ENCODE measurements at places on chromosomes 3 and 15. TPM values are rescaled to one million over a fixed set of nuclear protein-coding genes. Genes with fewer than 3 reads are reported as not detected.

HERC2 gene
- polyA plus RNA-seq, result 61.2 TPM

GNB4 gene
- polyA plus RNA-seq, result 23.1 TPM

TMA7 gene
- polyA plus RNA-seq, result 316 TPM

SLC25A20 gene
- polyA plus RNA-seq, result 18.2 TPM

GPR62 gene
- polyA plus RNA-seq, result 0.74 TPM

DNA sequence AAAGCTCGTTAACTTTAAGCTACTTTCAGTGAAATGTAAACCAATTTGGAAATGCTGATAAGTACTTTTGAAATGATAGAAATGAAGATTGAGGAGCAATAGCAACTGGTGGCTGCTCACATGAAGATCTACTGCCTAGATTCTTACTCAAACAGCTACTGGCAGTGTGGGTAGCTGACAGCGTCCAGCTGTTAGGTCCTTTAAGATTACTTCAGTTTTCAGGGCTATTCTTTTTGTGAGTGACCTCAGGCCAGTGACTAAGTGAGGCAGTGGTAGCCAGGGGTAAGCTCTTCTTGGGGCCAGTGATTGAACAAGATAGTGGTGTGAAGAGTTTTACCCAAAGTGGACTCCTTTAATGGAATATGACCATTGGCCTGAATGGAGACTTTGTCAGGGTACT, 41.3 kb downstream of the NECTIN3 start:
- no peak for DNase-seq

CFAP20DC gene
- polyA plus RNA-seq, result 4.8 TPM

UQCC5 gene
- polyA plus RNA-seq, result 20.5 TPM

ROBO1 gene
- polyA plus RNA-seq, result 86.9 TPM

KIF23 gene
- polyA plus RNA-seq, result 40.9 TPM

DNA sequence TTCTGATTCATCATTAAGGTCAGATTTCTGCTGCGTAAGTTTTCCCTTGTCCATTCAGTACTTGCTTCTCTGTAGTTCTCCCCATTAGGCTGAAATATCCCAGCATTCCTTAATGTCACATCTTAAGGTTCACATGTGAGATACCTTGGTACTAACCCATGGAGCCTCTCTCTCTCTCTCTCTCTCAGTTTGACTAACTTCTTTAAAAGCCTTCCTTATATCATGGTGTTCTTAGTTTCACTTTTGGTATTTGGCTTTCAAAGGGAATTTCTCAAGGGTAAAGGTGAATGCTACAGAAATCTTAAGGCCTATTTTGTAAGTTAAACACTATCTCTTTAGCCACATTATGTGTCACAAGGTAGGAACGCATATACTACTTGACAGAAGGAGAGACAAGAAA, 427.3 kb upstream of the ZNF717 start:
- no peak for DNase-seq

DNA sequence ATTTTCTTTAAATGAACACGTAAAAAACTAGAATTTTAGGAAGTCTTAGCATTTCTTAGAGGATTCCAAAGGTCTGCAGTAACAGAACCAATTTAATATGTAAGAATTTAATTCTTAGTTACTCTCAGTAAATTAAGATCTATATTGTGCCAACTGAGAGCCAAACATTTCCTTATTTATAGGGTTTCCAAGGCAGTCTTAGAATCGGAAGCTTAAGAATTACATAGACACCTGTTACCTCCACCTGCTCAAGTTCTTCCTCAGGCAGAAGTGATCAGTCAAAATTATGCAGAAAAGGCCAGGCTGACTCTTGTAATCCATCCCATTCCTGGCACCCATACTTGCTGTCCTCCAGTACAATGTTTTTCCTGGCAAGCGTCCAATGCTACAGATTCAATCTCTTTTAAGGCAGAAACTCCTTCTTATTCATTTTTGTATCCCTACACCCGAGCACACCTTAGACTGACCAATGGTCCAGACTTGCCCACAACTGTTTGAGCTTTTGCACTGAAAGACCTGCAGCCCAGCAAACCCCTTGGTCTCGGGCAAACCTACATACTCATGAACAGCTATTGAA, 64.3 kb downstream of the NCEH1 start:
- DNase-seq, result no peak

TRPM1 gene
- 0.09 TPM for polyA plus RNA-seq

- DNase-seq, result no peak
Measured at GRCh38 chr3:182808041-182808770, 14.9 kb downstream of the ATP11B start.

AMT gene
- polyA plus RNA-seq, result 43.4 TPM

- peak; percentile 83 for DNase-seq
Measured at GRCh38 chr3:131602011-131602779, 99.4 kb upstream of the MRPL3 start.

DNA sequence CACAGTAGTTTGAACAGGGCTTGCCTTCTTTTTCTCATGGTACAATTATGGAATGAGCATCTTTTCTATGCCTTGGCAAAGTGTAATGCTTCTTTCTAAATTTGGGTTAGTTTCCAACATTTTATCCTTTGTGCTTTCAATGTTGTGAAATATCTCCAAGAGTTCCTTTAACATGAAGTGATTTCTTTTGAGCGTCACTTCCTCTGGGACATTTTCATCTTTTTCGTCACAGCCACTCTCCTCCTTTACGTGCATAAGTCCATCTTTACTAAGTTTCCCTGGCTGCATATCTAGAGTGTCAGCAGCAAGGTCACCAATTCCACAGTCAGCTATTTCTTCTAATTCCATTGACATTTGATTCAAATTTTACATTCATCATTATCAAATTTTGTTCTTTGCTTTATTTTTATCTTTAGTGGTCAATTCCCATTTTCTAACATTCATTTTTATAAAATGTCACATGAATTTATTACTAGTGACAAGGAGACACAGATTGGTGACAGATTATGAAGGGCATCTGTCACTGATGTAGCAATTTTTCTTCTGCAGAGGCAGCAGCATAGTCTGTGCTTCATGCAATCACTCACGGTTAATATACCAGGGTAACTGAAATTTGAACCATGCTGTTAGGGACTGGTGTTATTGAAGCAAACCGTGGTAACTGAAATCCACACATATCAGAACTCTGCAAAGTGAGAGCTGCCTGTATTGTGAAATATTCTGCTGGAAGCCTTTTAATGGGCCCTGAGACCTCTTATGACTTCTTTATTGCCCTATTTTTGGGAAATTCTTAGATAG, 126.5 kb upstream of the THBS1 start:
- DNase-seq, result no peak

IQCF5 gene
- polyA plus RNA-seq, result not detected

DNA sequence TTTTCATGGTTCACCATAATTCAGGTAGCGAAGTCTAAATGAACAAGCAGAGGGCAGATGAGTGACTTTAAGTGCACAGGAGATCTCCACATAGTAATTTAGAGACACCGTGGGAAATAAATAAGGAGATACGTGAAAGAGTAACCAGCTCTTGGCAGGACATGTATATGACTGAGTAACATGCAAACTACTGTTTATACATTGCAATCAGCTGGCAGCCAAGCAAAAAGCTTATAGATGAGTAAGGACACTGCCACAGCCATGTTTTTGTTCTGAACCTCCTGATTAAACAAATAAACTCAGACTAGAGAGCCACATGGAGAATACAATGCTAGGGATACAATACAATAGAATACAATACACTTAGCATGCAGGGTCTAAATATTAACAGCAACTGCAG, 252.4 kb downstream of the FHIT start:
- DNase-seq, result no peak

DNA sequence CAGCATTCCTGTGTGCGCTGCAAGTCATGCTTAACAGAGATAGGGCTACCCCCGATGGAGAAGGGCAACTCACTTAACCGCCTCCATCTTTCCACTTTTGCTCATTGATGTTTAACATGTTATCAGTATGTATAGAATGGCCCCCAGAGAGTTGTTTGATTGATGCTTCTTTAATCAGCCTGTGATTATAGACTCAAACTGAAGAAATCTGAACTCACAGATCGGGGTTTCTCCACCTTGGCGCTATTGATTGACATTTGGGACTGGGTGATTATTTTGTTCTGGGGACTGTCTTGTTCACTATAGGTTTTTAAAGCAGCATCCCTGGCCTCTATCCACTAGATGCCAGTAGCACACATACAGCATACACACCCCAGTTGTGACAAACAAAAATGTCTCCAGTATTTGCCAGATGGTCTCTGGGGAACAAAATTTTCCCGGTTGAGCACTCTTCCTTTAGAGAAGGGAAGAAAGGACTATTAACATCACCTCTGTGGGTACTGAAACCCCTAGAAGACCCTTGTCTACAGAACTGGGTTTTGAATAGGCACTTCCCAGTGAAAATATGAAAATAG, 54.4 kb downstream of the LARS2 start:
- DNase-seq, result no peak

GLDN gene
- polyA plus RNA-seq, result 0.11 TPM

DNA sequence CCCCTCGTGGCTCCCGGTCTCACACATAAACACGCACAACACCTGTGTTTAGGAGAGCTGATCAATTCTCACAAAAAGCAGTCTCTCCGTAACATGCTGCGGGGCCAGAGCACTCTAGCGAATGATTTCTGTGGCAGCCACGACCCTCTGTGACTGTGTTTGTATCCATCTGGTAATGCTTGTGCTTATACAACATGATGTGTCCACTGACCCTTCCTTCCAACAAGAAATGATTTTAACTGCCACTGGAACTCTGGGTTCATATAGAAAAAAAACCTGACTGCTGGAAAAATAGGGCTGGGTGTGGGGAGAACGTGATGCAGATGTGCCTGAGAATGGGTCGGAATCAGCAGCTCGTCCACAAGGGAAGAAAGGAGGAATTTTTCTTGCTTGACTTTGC, 410.2 kb downstream of the GAP43 start:
- DNase-seq, result no peak

GRCh38 chr3:121295452-121295851, 250.3 kb downstream of the POLQ start:
- no peak for DNase-seq

DNA sequence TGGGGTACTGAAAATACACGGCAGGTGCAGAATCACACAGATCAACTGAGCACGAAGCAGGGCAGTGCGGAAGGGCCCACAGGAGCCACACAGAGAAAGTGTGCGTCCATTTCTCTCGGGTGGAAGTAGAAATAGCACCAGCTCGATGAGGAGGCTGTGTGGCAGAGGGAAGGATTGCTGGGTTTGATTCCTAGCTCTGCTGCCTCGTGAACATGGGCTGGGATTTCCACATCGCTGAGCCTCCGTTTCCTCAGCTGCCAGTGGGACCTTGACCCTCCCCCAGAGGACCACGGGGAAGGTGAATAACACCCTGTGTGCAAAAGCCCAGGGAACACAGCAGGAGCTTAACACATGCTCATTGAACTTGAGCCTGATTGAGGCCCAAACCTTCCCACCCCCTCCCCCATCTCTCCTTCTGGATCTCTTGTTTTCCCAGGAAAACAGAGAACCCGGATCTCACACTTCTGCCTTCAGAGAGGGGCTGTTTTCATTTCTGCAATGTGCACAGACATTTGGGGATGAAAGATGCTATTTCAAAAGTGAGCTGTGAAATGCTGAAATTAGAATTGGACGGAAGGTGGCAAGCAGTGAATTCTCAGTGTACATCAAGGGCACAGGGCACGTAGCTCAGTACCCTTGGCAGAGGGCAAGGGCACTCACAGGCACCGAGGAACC, 38.4 kb downstream of the ABTB1 start:
- no peak for DNase-seq

- no peak for DNase-seq
Measured at GRCh38 chr3:184296616-184297015, 2.4 kb upstream of the PSMD2 start.

DNA sequence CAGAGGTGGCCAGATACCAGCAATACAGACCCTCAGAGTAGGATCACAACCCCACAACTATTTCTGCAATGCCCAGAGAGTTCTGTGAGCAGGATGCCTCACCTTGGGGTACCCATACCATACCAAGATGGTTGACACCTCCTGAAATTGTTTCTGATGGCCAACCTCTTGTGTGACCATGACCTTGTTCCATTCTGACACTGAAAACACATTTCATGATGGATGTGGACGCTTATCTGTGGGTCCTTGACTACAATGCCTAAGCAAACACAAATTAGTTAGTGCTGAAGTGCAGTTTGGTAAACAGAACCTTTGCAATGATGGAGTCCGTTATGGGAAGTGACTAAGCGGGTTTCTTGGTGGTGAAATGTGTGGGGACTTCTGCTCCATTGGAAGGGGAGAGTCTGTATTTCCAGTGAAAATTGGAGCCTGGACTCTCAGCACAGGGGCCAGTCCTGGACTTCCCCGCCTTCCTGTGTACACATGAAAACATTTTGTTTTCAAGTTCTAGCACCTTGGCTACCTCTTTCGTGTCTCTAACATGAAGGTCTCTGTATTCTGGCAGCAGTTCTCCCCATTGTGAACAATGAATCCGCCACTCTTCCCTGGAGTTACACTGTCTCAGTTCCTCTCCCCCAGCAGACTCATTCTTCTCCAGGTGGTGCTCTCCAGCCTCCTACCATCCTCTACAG, 106.2 kb downstream of the XXYLT1 start:
- DNase-seq, result no peak

DNA sequence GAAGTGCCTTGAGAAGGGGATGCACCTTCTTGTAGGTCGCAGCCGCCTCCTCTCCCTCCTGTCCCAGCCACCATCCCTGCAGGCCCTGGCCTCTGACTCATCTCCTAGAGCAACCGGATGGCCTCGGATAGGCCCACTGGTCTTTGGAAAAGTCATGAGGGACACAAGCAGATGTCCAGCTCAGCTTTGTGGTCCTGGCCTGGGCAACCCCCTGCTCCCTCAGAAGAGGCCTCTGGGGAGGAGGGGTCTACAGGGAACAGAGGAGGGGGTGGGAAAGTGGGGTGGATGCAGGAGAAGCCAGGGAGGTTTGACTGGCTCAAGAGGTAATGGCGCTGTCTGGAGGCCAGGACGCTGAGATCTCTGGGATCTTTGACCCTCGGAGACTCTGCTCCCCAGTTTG, 259.2 kb upstream of the TLE3 start:
- no peak for DNase-seq

DNA sequence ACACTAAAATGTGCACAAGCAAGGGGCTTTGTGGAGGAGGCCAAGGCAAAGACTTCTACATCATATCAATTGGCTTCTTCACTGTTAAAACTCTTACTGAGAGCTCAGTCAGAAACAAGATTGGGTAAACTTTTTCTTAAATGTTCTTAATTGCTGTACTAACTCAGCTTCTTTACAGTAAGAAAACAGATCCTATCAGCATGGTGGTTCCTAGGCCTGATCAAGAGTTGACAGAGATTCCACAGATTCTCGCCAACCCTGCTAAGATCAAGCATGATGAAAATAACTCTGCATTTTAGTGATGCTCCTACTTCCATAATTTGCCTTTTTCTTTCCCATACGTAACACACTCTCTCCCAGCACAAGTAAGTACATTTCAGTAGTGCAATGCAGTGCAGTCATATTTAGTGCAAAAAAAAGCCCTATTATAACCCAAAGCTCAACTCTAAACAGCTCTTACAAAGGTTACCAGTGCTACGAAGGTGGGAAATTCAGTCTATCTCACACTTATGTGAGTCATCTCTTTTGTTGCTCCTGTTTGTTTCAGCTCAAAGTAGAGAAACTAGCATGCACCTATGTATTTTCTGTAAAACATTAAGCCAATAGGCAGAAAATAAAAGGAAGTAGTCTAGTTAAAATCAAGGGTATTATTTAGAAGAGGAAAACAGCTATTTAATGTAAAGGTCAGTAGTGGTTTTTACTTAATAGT, 29.9 kb downstream of the TIGIT start:
- DNase-seq, result no peak

ZNF385D gene
- polyA plus RNA-seq, result 9.5 TPM
